Colonic mucosa (tissue), 4 donors: ENCODE measurements at places on chromosomes 12 and 14.

- no peak for DNase-seq
Measured at GRCh38 chr12:53192531-53193021, 11.9 kb upstream of the CSAD start.

- DNase-seq = no peak
Measured at GRCh38 chr12:66929121-66929520, 250.2 kb upstream of the GRIP1 start.

GRCh38 chr12:82942521-82942920, 255.8 kb downstream of the TMTC2 start:
- no peak for DNase-seq

DNA sequence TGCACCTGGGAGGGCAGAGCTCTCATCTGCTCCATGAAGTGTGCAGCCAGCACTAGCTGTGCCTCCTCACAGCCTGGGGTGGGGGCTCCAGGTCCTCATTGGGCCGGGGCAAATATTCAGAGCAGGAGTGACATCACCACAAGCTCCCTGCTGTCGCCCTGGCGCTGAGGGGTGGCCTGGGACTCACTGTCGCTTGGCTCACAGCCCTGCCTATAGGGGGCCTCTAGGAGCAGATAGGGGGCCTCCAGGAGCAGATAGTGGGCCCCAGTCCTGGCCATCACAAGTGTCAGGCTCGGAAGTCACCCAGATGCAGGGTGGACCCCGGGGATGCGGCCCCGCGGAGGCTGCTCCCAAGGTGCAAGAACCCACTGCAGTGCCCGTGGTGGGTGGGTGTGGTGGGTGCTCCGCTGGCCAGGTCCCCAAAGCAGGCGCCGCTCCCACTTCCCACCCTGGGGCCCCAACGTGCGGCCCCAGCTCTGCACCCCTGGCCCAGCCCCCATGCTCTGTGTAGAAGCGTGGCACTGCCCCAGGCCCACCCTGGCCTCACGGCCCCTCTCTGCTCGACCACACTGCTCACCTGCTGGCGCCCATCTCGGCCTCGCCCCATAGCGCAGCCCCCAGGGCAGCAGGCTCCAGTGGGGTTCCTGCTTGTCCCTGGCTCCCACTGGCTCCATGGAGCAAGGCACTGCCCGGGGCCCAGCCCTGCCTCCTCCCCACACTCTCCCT, 18.0 kb downstream of the SYNJ2BP start:
- DNase-seq = no peak

DNA sequence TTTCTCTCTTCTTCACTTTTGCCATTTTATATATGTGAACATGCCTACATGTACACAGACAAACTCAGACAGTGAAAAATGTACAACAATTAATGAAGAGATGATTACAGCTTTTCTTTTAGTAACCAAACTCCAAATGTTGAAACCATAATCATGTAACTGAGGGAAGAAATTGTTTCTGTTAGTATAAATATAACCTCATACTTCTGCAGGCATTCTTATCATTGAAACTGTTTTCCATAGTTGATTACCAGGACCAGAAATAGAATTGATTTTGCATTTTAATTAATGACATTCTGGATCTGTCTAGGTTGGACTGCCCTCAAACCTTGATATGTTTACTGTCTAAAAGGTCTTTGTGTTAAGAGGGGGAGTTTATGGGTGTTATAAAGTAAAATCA, 3.2 kb downstream of the ANO4 start:
- no peak for DNase-seq

GRCh38 chr14:85437148-85437547, 92.8 kb upstream of the FLRT2 start:
- no peak for DNase-seq

- no peak for DNase-seq
Measured at GRCh38 chr12:121111684-121112083, 21.0 kb upstream of the P2RX7 start.

- DNase-seq = no peak
Measured at GRCh38 chr12:88310069-88310468, 168.0 kb downstream of the TMTC3 start.

DNA sequence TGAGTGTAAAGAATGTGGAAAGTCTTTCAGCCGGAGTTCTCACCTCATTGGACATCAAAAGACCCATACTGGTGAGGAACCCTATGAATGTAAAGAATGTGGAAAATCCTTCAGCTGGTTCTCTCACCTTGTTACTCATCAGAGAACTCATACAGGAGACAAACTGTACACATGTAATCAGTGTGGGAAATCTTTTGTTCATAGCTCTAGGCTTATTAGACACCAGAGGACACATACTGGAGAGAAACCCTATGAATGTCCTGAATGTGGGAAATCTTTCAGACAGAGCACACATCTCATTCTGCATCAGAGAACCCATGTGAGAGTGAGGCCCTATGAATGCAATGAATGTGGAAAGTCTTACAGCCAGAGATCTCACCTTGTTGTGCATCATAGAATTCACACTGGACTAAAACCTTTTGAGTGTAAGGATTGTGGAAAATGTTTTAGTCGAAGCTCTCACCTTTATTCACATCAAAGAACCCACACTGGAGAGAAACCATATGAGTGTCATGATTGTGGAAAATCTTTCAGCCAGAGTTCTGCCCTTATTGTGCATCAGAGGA, 25.1 kb upstream of the ZNF268 start:
- DNase-seq = no peak

GRCh38 chr12:64603183-64603841, 7.0 kb upstream of the RASSF3 start:
- DNase-seq = no peak

GRCh38 chr12:4025181-4026019, 152.2 kb upstream of the PARP11 start:
- DNase-seq = no peak

GRCh38 chr12:127819056-127819455, 447.9 kb upstream of the TMEM132C start:
- DNase-seq = no peak

DNA sequence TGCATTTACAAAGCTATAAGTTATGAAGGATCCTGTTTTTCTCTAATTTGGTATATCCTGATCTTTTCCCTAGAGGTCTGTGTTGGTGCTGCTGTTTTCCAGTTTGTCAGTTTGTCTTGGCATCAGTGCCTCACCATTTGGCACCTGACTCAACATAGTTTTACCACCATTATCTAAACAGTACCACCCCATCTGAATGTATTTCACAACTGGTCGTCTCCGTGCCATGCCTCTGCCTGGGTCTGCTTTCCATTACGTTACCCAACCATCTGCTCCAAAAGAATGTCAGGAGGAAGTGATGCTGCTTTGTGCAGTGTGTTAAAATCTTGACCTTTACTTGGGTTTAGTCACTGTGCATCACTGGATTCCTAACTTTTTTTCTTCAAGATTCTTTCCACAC, 129.3 kb upstream of the RASSF8 start:
- no peak for DNase-seq

DNA sequence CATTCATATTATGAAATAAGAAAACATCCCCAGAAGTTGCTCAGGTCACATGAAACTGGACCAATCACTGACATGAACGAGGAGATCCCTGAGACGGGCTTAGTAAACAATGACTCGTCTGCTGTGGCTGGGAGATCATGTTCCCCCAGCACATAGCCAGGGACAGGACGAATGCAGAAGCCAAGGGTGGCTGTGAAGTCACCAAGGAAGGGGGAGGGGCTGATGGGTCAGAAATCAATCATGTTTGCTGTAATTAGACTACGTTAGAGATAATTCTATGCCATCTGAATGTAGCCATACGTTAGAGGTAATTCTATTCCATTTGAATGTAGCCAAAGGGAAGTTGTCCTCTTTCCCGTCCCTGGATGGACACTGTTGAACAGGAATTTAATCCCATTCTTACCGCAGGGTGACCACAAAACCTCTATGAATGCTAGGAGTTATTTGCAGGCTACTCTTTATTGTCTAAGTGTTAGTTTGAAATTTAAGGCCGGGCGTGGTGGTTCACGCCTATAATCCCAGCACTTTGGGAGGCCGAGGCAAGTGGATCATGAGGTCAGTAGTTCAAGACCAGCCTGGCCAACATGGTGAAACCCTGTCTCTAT, 332.9 kb downstream of the TMEM132D start:
- no peak for DNase-seq

DNA sequence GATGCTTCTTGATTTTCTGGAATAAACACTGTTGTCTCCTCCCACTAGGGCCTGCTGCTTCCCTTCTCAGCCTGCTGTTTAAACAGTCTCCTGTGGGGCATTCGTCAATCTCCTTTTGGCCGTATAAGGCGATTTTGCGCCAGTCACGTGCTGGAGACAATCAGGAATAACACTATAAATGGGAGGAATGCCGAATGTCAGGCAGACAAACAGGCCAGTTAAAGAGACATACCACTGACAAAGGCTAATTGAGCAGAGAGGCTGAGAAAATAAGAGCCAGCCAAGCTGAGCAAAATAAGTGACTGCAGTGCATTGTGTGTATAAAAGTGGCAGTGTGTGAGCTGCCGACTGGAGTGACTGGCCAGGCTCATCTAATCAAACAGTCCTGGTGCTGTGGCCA, 23.3 kb downstream of the DMAC2L start:
- peak; percentile 72 for DNase-seq

DNA sequence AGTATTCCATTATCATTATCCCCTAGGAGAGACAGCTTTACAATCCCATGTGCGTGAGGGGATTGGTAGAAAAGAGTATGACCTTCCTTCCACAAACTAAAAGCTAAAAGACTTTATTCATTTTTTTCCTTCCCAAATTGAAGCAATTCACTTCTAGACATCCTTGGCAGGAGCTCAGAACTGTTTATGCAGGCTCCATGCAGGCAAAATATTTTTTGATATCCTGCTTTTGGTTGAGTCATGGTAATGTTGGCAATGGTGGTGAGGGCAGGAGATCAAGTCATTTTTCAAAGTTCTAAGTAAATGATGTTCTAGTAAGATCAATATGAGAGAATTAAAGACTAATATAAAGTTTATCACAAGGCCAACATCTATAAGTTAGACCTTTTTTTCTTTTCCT, 1.3 kb upstream of the PLEKHG7 start:
- no peak for DNase-seq

- DNase-seq = no peak
Measured at GRCh38 chr14:66482873-66483272, 3.3 kb upstream of the CCDC196 start.

DNA sequence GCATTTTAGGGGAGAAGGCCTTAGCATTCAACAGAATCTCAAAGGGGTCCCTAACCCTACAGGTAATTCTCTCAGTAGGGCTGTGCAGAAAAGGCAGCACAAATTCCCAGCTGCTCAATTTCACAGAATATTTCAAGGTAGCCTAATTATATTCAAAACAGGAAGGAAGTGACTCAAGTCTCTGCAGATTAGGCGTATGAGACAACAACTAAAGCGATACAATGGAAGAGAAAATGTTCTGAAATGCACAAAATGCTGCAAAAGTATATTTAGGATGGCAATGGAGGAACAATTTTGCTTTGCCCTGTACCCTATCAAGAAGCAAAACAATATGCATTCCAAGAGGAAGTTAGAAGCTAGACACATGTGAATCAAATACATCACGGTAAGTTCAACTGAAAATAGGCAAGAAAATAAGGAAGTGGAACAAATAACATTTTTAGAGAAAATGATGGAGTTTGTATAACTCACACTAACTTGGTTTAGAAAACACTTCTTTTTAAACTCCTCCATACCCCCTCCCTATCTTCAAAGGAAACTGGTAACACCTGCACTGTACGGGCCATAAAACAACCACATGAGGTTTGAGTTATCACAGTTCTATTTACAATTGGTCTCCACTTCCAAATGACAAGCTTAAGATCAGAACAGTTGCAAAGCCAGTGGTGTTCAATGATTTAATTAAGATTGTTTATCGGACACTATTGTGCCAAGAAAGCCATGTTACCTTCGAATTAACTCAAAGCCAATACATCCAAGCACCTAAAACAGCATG, 1.6 kb downstream of the GIT2 start:
- no peak for DNase-seq

- no peak for DNase-seq
Measured at GRCh38 chr12:52228366-52228765, 4.7 kb upstream of the KRT7 start.

DNA sequence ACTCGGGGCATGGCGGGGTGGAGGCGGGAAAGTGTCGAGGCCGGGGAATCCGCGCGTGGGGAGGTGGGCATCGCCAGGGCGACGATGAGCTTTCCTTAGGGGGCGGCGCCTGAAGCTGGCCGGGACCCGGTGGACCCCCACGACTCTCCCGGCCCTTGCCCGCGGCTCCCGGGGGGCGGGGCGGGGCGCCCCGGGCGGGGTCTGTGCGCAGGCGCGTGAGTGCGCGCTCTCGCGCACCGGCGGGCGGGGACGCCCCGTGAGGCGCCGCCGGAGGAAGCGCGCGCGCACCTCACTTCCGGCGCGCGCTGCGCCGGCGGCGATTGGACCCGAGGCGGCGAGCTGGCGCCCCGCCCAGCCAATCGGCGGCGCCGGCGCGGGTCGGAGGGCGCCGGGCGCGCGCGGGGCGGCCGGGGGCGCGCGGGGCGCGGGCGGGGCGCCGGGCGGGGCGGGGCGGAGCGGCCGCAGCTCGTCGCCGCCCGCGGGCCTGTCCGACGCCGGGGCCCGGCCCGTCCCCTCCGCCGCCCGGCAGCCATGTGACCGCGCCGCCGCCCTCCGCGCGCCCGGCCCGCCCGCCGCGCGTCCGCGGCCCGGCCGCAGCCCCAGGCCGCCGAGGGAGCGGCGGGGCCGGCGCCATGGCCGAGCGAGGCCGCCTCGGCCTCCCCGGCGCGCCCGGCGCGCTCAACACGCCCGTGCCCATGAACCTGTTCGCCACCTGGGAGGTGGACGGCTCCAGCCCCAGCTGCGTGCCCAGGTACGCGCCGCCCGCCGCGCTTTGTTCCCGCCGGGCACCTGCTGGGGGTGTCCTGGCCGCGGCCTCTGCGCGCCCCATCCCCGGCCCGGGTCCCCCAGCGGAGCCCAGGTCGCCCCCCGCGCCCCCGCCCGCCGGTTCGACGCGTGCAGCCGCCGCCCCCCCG, at the start of gene PACS2:
Gene PACS2 (plus strand): TSS at position 462 of the 914 bp plus-strand sequence. CDS start 171 bp downstream, at position 633.
- DNase-seq = peak; percentile 69

DNA sequence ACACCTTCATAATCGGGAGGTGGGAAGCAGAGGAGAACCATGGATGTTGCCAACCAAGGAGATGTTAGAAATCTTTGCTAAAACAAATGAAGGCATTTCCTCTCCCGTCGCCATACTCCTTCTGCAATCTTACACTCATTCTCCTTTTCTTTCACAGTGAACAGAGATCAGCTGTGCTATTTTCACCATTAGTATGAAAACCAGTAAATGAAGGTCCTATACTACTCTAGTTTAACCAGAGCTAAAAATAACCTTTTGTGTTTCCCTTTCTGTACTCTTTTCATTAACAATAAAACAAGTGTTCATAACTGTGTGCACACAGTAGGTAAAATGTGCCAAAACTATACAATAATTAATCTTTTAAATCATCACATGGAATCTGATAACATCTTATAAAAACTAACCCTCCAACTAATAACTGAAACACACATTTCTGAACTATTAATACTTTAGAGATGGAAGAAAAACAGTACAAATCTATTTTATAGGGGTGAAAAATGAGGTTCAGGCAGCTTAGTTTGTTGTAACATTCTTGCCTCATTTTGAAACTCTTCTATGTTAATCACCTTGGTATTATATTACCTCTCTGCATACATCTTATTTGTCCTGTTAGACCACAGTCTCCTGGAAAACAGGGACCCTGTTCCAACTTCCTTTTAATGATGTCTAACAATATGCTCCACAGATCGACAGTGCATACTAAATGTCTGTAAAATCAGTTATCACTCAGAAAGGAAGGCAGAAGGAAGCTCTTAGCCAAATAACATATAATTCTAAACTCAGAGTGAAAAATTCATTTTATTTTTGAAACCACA, 69.5 kb downstream of the SPPL3 start:
- DNase-seq = no peak
